ENCODE measurements at places on chromosomes 1 and 21.

- no peak for DNase-seq
Observed at GRCh38 chr1:204382714-204383083, 23.0 kb upstream of the PLEKHA6 start.

DNA sequence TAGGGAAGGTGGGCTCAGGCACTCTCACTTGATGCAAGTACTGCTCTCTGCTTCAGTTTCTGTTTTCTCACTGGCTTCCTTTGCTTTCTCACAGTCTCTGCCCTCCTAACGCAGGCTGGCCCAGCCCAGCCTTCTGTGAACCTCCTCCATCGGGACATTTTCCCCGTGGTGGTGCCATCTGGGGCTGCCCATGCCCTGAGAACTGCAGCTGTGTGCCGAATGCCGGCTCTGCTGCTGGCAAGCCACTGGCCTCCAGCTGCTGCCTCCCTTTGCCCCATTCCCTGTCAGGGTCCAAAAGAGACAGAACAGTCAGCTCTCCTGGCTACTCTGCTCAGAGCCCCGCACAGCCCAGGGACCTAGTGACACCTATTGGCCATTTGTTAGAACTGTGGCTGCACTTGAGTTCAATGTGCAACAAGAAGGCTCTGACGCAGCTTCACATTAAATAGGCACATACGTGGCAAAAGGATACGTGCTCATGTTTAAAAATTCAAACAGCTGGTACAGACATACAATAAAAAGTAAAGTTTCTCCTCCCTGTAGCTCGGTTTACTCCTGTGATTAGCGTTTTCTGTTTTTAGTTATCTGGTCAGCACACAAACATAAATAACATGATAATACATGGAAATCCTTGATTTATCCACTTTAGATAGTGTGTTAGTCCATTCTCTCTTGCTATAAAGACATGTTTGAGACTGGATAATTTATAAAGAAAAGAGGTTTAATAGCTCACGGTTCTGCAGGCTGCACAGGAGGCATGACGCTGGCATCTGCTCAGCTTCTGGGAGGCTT lies 46.6 kb downstream of the FCRL5 start:
- DNase-seq: no peak

- DNase-seq: no peak
Observed at GRCh38 chr21:33511639-33512038, 20.1 kb upstream of the DNAJC28 start.

- no peak for DNase-seq
Observed at GRCh38 chr1:45009296-45009865, 1.7 kb downstream of the HECTD3 start.

DNA sequence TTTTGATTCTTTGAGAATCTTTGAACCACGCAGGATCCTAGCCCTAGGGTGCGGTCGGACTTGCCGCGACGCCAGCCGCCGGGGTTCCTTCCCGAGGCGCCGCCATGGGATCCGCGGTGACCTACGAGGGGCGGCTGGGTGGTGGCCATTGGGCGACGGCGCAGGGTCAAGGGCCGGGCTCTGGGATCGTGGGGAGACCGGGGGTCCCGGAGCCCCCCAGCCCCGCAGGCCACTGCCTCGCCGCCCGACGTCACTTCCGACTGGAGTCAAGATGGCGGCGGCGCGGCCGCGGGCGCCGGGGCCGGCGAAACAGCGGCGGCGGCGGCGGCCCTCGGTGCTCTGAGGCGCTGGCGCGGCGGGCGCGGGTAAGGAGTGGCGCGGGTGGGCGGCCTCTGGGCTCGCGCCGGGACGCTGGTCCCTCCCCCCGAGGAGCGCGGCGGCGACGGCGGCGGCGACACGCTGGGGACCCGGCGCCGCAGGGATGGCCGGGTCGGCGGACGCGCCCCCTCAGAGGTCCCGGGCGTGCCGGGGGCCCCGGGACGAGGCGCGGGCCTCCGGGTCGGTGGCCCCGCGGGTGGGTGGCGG lies at the start of gene PRDM2:
PRDM2 (plus strand) TSS at position 253 of the 585 bp plus-strand sequence. CDS start 15,418 bp downstream, outside the sequence.
- DNase-seq: peak; percentile 52

- no peak for DNase-seq
Observed at GRCh38 chr1:16135501-16135900, 20.4 kb downstream of the EPHA2 start.

GRCh38 chr1:147243841-147244240 lies 1.4 kb downstream of the CHD1L start:
- no peak for DNase-seq

GRCh38 chr1:197595304-197595904 lies 179.9 kb downstream of the DENND1B start:
- no peak for DNase-seq

DNA sequence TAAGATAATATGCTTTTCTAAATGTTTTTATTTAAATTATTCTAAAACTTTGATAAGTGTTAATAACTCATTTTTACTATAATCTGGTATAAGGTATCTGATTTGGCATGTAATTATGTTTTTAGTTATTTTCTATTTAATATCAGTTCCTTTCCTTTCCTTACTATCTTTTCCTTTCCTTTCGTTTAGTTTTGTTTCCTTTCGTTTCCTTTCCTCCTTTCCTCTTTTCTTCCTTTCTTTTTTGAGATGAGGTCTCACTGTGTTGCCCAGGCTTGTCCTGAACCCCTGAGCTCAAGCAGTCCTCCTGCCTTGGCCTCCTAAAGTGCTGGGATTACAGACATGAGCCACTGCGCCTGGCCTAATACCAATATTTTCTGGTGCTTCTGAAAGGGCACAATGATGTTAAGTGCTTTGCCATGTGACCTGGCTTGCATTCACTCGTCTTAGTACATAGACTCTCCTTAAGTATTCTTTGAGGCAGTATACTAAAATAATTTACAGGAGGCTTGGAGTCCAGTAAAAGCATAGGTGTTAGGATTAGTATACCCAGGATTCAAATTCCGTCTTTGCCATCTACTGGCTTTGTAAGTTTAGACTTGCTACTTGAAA lies 18.7 kb downstream of the MIER1 start:
- no peak for DNase-seq

- DNase-seq: no peak
Observed at GRCh38 chr1:51753969-51754368, 124.6 kb downstream of the NRDC start.

DNA sequence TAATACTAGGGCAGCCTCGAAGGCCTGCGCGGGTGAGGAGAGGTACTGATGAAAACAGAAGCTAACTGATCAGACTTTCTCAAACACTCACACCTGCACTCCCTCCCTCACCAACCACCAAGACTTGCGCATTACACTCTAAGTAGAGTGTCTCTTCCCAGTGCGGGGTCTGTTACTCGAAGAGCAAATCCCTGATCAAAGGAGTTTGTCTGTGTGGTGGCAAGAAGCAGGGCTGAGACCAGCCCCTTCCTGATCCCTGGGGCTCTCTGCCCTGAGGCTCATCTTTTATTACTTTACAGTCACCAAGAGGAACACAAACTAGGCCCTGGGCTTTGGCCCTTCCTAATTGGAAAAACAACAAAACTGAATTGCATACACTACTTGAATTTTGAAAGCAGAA lies 19.5 kb upstream of the TSNAX start:
- no peak for DNase-seq

- DNase-seq: no peak
Observed at GRCh38 chr1:117572546-117572945, 33.3 kb upstream of the TENT5C start.

- no peak for DNase-seq
Observed at GRCh38 chr1:56644919-56645676, at the start of gene PRKAA2. TSS of gene PRKAA2 (plus strand) at chr1:56645314. CDS start at chr1:56645388, 74 bp downstream.

GRCh38 chr1:68218490-68218889 lies 13.8 kb downstream of the WLS start:
- DNase-seq: no peak

- DNase-seq: no peak
Observed at GRCh38 chr1:17053086-17053684, 647 bp downstream of the SDHB start.

- DNase-seq: no peak
Observed at GRCh38 chr1:153127296-153127695, 14.0 kb upstream of the SPRR2F start.

- no peak for DNase-seq
Observed at GRCh38 chr21:32728848-32729247, 1.0 kb upstream of the SYNJ1 start.

DNA sequence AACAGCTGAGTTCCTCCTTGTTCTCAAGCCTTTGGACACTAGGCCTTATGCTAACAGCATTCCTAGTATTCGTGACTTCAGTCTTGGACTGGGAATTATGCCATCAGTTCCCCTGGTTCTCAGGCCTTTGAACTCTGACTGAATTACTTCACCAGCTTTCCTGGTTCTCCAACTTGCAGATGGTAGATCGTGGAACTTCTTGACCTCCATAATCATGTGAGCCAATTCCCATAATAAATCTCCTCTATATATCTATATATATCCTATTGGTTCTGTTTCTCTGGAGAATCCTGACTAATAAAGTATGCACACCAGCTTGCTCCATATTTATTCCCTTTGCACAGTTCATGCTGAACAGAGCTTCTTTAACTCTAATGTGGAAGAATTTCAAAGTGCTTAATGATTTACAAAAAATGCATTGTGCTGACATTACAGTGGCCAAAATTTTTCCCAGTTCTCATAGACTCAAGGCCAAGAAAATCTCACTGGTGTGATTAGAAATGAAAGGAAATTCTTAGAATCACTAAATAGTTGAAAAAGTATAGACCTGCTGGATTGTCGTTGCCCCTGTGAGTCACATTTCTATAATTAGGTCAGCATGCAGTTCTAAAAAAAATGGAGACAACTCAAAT lies 462.9 kb upstream of the ADAMTS5 start:
- DNase-seq: no peak

DNA sequence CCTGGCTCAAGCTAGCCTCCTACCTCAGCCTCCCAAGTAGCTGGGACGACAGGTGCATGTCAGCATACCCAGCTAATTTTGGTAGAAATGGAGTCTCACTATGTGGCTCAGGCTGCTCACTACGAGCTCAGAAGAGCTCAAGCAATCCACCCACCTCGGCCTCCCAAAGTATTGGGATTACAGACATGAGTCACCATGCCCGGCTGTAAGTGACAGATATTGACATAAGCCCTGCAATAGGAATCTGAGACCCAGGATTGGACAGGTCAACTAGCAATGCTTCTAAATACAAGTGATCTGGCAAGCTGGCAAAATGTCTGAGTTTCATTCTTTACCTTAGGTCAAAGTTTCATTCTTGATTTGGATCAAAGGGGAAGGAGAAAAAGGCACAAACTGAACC lies 40.5 kb upstream of the H6PD start:
- no peak for DNase-seq

DNA sequence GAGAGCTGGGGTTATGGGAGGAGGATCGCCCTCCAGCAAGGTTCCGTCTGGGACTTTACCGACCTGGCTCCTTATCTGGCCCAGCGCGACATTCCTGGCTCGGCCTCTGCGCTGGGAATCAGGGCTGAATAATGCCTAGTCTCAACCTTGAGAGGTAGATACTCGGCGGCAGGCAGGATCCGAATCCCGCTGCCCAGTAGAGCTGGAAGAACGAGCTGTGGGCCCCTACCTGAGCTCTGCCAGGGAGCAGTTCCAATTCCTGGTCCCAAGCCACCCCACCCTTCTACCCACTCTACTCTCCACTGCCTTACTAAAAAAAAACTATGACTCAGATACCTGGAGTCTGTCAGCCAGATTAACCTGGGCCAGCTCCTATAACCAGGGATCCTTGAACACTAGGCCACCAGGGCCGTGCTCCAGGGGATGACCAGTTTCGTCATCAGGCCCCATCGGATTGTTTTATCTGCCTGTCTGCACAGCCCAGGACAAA lies 53.6 kb downstream of the RHBG start:
- DNase-seq: no peak

GRCh38 chr1:10507111-10507879 lies 32.5 kb downstream of the PEX14 start:
- DNase-seq: no peak

DNA sequence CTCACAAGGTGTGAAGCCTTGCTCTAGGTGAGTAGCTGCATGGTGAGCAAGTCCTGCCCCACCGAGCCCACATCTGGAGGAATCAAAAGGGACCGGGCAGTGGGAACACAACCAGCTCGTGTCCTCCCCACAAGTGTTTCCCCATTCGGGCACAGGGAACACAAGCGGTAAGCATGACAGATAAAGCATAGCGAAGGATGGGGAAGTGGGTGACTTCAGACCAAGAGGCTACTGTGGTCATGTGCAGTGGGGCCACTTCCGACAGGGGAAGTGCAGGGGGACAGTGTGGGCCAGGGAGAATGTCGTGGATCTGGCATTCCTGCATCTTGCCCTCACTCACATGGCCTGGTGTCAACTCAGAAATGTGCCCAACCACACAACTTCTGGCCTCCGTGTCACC lies 306.2 kb downstream of the FAM72C start:
- no peak for DNase-seq

DNA sequence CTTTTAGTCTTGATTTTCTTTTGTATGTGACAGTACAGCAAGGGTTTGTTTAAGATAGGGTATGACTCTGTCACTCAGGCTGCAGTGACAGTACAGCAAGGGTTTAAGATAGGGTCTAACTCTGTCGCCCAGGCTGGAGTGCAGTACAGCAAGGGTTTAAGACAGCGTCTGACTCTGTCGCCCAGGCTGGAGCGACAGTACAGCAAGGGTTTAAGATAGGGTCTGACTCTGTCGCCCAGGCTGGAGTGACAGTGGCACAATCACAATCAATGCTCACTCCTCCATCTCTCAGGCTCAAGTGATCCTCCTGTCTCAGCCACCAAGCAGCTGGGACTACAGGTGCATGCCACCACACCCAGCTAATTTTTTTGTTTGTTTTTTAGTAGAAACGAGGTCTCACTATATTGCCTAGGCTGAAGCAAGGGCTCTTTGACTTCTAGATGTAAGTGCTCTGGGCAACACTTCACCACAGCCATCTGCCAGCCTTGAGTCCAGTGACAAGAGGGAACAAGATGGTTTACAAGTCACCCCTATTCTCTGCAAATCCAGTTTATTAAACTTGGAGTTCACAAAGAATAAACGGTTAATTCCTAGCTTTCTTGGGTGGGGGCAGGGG lies 965 bp upstream of the SH2D5 start:
- no peak for DNase-seq

DNA sequence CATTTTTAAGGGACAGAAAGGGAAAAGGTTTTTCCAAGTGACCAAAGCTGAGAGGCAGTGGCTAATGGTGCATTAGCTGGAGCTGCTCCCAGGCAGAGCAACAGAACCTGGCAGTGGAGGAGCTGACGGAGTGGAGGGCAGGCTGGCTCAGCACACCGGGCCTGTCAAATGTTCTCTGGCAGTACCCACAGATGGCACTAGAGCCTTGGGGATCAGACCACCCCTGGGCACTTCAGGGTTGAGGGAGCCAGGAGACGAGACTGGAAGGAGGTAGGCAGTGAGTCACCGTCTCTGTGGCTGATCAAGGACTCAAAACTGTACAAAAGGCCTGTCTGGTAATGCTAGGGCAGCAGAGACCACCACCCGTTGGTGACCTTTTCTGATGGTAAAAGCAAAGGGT lies 121.7 kb upstream of the KIAA0040 start:
- no peak for DNase-seq

DNA sequence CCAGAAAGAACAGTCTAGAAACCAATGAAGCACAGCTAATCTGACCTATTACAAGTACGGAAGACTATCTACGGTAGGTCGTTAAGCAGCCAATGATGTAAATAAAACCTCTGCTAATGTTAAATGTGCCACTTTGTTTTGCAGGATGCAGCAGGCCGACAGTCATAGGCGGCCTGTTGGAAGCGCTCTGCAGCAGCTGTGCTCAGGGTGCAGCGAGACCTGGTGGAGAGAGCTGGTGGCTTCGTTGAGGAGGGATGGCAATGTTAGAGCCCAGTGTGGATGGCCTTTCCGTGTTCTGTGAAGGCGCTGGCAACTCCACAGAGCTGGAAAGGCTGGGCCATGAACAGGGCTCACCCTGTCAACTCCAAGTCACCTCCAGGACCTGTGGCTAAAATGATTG lies 87.3 kb downstream of the PCP4 start:
- DNase-seq: no peak

GRCh38 chr21:38388203-38388602 lies 110.1 kb downstream of the ERG start:
- DNase-seq: no peak
